ENCODE measurements at places on chromosomes 16 and 17. TPM values are rescaled to one million over a fixed set of nuclear protein-coding genes. Genes with fewer than 3 reads are reported as not detected.

The TPSB2 gene
- total RNA-seq: not detected

The MYO15A gene
- 0.78 TPM for total RNA-seq

The KRT20 gene
- total RNA-seq: not detected

The DOC2B gene
- total RNA-seq: 0.02 TPM

The SNRNP25 gene
- 48.5 TPM for total RNA-seq

The ZG16 gene
- total RNA-seq: not detected

The KRTAP16-1 gene
- total RNA-seq: not detected

The FAM117A gene
- total RNA-seq: 21.6 TPM

The SPNS3 gene
- 6.7 TPM for total RNA-seq

GRCh38 chr17:17633310-17633709 is 41.8 kb upstream of the PEMT start:
- H3K27ac ChIP-seq: no peak overlapping the region
- no peaks in the 10 kb centered on the region for H3K27me3 ChIP-seq
- no peak overlapping the region for H3K4me3 ChIP-seq
- H3K36me3 ChIP-seq: no peaks in the 10 kb centered on the region
- H3K4me1 ChIP-seq: peaks cover 9% of the 10 kb centered on the region

DNA sequence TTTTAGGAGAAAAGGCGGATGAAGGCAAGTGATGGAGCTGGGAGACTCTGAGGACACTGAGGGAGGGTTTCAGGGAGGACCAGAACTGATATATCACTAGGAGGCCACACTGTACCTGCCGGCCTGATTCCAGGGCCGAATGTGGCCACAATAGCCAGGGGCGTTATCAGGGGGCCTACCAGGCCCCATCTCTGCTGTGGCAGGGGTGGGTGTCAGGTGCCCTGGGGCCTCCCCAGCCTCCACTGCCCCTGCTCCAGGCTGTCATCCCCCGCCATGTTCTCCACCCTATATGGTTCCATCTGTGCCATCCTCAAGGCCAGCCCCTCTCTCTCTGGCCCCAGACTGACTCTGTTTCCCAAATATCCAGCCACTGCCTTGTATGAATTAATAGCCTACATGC is 246.5 kb downstream of the GSG1L start:
- H3K27me3 ChIP-seq: peaks cover 10% of the 10 kb centered on the region
- no peak overlapping the region for H3K27ac ChIP-seq
- no peaks in the 10 kb centered on the region for H3K4me1 ChIP-seq
- DNase-seq: no peak
- H3K36me3 ChIP-seq: no peaks in the 10 kb centered on the region

- H3K36me3 ChIP-seq: peaks cover 26% of the 10 kb centered on the region
- peaks cover 13% of the 10 kb centered on the region for H3K4me1 ChIP-seq
- DNase-seq: no peak
- H3K27me3 ChIP-seq: no peaks in the 10 kb centered on the region
- no peak overlapping the region for H3K4me3 ChIP-seq
Observed at GRCh38 chr16:16009401-16009800, 60.0 kb downstream of the ABCC1 start.

DNA sequence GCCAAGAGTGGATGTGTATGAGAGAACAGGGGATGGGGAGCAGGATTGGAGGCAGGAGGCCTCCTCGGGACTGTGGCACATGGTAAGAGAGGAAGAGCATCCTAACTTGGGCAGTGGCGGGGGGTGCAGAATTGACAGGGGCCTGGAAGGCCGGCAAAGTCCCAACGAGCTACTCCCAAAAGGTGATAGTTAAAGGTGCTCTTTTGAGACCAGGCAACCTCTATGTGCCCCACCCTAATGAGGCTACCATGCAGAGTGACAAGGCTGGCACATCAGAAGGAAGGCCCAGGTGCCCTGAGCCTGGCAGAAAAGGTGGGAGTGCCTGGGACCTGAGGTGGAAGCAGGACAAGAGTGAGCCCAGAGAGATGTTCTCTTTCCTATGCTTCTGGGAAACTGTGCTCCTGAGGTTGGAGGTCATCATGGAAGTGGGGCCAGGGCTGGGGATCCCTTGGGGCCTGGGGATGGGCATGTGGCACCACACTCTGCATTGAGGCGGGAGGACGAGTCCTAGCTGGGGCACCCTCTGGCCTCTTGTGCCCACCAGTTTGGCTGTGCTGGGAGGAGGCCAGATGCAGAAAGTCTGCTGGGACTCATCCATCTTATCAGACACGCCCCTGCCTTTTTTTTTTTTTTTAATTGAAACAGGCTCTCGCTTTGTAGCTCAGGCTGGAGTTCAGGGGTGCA is 5.9 kb downstream of the RAB11FIP4 start:
- H3K4me1 ChIP-seq: no peaks in the 10 kb centered on the region
- DNase-seq: peak; percentile 3
- no peak overlapping the region for H3K27ac ChIP-seq
- no peaks in the 10 kb centered on the region for H3K36me3 ChIP-seq

GRCh38 chr16:6427621-6428020 is 905.0 kb upstream of the RBFOX1 start:
- DNase-seq: no peak
- no peak overlapping the region for H3K27ac ChIP-seq
- no peaks in the 10 kb centered on the region for H3K27me3 ChIP-seq

DNA sequence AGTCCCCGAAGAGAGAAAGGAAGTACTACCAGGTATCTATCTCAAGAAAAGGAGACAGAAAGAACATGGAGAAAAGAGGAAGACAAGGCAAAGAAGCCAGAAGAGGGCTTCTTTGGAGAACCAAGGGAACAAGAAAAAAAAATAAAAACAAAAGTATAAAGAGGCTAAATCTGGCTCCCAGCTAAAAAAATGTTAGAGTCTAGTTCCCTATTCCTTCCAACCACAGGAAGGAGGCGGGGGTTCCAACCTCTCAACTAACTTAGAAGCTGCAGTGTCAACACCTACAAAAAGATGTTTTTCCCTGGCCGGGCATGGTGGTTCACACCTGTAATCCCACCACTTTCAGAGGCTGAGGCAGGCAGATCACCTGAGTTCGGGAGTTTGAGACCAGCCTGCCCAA is 13.4 kb downstream of the UTP6 start:
- H3K36me3 ChIP-seq: peaks cover 47% of the 10 kb centered on the region
- DNase-seq: no peak
- H3K27ac ChIP-seq: no peak overlapping the region
- H3K4me3 ChIP-seq: no peak overlapping the region
- no peaks in the 10 kb centered on the region for H3K4me1 ChIP-seq

GRCh38 chr17:45784293-45784740 is at the start of gene CRHR1:
Gene CRHR1, plus strand, starts transcription at chr17:45784320. Its CDS starts 225 bp downstream, at chr17:45784545.
- peak within 1 kb of the TSS; percentile 67 for H3K4me3 ChIP-seq
- no peak for DNase-seq
- peaks cover 5% of the 10 kb centered on the region for H3K4me1 ChIP-seq

GRCh38 chr16:22195695-22196558 is 10.2 kb upstream of the EEF2K start:
- H3K4me3 ChIP-seq: peak overlapping the region; percentile 81
- peaks cover 40% of the 10 kb centered on the region for H3K4me1 ChIP-seq
- peaks cover 2% of the 10 kb centered on the region for H3K27me3 ChIP-seq
- peak overlapping the region; percentile 90 for H3K27ac ChIP-seq

DNA sequence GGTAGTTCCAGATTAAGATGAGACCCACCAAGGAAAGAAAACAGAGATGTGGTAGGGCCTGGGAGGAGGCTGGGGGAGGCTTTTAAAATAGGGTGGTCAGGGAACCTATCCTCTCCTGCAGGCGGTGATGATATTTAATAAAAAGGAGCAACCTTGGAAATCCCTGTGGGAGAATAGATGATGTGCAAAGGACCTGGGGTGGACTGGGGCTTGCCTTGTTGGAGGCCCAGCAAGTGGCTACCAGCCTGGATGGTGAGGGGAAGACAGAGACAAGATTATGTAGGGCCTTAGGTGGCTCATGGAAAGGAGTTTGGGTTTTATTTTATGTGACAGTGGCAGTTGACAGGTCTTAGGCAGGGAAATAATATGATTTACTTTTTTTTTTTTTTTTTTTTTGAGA is 1.8 kb downstream of the POLR3E start:
- peak overlapping the region; percentile 97 for H3K27ac ChIP-seq
- peaks cover 1% of the 10 kb centered on the region for H3K27me3 ChIP-seq

DNA sequence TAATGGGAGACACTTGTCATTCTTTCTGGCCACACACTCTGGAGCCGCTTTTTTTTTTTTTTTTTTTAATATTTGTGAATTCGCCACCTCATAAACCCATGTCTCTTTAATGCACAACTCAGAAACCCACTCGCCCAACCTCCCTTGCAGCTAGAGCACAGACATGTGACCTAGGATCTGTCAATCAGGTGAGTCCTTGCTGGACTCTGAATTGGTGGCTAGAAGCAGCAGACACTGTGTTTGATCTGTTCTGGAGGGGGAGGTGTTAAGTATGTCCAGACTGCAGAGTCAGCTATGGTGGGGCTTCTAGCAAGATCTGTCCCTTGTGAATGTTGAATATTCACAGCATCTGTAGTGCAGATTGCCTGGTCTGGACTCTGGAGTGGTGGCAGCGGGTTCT is 112.1 kb downstream of the PRKCB start:
- H3K4me3 ChIP-seq: no peak overlapping the region
- DNase-seq: no peak
- no peaks in the 10 kb centered on the region for H3K36me3 ChIP-seq
- peaks cover 90% of the 10 kb centered on the region for H3K4me1 ChIP-seq

- H3K27me3 ChIP-seq: no peaks in the 10 kb centered on the region
- no peaks in the 10 kb centered on the region for H3K36me3 ChIP-seq
- no peak overlapping the region for H3K4me3 ChIP-seq
- H3K27ac ChIP-seq: no peak overlapping the region
- H3K4me1 ChIP-seq: peaks cover 18% of the 10 kb centered on the region
- DNase-seq: no peak
Observed at GRCh38 chr17:77854759-77855745, 103.5 kb upstream of the TNRC6C start.

GRCh38 chr17:49985310-49985990 is 9.6 kb downstream of the DLX3 start:
- no peak overlapping the region for H3K27ac ChIP-seq
- no peaks in the 10 kb centered on the region for H3K36me3 ChIP-seq

GRCh38 chr17:13587487-13588338 is 14.0 kb downstream of the HS3ST3A1 start:
- no peak for DNase-seq
- H3K4me1 ChIP-seq: peaks cover 4% of the 10 kb centered on the region
- H3K27ac ChIP-seq: no peak overlapping the region
- no peak overlapping the region for H3K4me3 ChIP-seq

GRCh38 chr16:5639531-5639930 is 541.9 kb upstream of the EEF2KMT start:
- no peaks in the 10 kb centered on the region for H3K36me3 ChIP-seq
- H3K4me1 ChIP-seq: no peaks in the 10 kb centered on the region
- no peaks in the 10 kb centered on the region for H3K27me3 ChIP-seq
- no peak overlapping the region for H3K4me3 ChIP-seq
- no peak overlapping the region for H3K27ac ChIP-seq

- peak; percentile 96 for DNase-seq
- peak within 1 kb of the TSS; percentile 97 for H3K4me3 ChIP-seq
- H3K36me3 ChIP-seq: peaks cover 28% of the 10 kb centered on the region
Observed at GRCh38 chr17:7234083-7234951, at the start of gene DVL2. Gene DVL2, minus strand, starts transcription at chr17:7234517. Its CDS starts 255 bp downstream, at chr17:7234262.

DNA sequence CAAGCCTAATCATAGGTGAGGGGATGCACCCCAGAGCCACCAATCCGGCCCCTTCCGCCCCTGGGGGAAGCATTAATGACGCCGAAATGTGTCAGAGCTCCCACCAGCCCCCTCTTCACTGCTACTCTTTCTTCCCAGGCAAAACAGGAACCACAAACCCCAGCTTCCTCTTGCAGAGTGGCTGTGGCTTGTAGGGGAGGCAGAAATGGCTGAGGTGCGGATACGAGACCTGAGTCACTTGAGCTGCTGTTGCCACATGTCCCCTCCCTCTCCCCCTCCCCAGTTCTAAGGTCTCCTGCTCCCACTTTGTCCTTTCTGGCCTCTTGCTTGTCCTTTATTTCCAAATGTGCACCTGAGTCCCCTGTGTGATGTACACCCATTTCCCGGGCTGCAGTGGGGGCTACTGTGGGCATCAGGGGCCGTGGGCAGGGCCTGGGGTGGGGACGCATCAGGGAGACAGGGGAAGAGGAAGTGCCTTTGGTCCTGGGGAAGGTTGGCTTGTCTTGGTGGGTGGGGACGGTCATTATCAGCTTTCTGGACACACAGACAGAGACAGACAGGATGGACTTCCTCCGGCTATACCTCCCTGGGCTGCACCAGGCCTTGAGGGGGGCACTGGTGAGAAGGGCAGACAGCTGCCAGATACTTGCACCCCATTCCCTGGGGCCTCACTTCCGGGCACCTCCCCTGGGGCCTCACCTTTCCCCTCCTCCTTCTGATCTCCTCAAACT is at the start of gene APOBR:
TSS of gene APOBR (plus strand) at position 523 of the 731 bp plus-strand sequence. CDS start at position 562, 39 bp downstream.
- peaks cover under 1% of the 10 kb centered on the region for H3K36me3 ChIP-seq
- DNase-seq: peak; percentile 94
- H3K27ac ChIP-seq: peak within 1 kb of the TSS; percentile 100
- H3K4me1 ChIP-seq: peaks cover 53% of the 10 kb centered on the region
- H3K27me3 ChIP-seq: no peaks in the 10 kb centered on the region

DNA sequence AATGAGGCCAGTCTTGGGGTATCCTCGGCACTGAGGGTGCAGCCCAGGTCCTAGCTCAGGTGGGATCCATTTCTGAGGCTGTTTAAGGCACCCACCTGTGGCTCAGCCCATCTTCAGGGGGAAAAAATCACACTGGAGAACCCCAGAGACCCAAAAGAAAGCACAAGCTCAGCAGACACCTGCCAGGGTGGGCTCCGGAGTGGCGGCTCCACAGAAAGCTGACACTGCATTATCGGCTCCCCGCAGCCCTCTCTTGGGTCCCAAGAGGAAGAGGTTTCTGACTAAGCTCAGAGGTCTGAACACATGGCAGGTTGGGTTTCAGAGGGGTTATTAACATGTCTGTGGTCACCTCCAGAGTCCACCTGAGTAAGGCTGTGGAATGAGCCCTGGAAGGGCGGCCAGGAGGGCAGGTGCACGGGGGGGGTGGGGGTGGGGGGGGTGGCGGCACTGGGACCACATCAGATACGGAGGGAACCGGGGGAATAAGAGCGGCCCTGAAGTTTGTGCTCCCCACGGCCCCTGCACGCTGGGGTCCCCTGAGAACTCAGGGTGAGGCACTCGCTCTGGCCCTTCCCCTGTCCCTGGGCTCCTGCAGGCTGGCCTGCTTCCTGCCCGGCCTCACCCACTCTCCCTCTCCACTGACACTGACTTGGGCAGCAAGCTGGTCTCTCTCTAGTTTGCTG is 79.5 kb downstream of the TIMM22 start:
- H3K4me3 ChIP-seq: no peak overlapping the region
- peaks cover 8% of the 10 kb centered on the region for H3K36me3 ChIP-seq
- H3K27me3 ChIP-seq: no peaks in the 10 kb centered on the region
- no peak for DNase-seq

DNA sequence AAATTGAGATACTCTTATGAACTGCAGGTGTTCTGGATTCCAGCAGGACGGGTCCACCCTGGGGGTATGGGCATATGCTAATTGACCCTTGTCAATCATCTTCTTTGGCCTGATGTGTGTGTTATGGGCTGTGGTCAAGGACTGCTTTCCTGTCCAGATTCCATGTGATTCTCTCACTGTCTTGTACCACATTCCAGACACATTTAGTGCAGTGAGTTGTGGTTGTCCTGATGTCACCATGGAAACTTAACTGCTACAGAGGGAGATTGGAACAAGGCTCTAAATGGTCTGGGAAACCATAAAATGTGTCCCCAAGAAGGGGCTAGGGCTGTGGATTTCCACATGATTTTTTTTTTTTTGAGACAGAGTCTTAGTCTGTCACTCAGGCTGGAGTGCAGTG is 367.4 kb downstream of the UTP18 start:
- no peaks in the 10 kb centered on the region for H3K36me3 ChIP-seq
- H3K4me3 ChIP-seq: no peak overlapping the region
- H3K4me1 ChIP-seq: no peaks in the 10 kb centered on the region
- H3K27ac ChIP-seq: no peak overlapping the region
- no peak for DNase-seq
